Stimulated activated CD4-positive, alpha-beta T cell treated with anti-CD3 and anti-CD28 coated beads, TNF-alpha, amount 100 ng/mL, for 24 hours (primary cell): ENCODE measurements at places on chromosomes 1 and 21.

DNA sequence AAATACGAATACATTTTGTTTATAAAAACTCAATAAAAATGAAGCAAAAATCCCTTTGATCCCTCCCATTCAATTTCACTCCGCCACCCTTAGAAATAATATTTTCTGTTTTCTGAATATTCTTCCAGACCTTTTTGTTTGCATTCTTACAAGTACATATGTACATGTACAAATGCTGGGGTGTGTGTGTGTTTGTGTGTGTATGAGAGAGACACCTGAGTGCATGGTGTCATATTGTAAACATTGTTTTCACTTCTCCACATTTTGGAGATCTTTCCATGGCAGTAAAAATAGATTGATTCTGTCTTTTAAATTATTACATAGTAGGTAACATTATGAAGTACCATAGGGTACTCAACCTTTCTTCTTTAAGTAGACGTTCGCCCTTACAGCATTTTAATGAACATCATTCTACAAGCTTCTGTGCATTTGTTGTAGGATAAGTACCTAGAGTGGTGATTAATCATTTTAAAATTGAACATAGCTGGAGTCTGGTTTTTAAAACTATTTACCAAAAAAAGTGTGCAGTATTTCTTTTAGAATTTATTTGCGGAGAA lies 1.3 kb upstream of the MPC2 start:
- DNase-seq: no peak

- no peak for DNase-seq
Observed at GRCh38 chr1:69919129-69919921, 286.1 kb downstream of the LRRC40 start.

GRCh38 chr1:113941245-113941559 lies 12.1 kb downstream of the HIPK1 start:
- DNase-seq: no peak

- DNase-seq: no peak
Observed at GRCh38 chr21:46489162-46489663, 30.5 kb downstream of the DIP2A start.

- no peak for DNase-seq
Observed at GRCh38 chr1:225694151-225694603, 41.3 kb upstream of the ENAH start.

GRCh38 chr1:157984469-157984868 lies 9.0 kb upstream of the KIRREL1 start:
- DNase-seq: no peak
